Cerebellar cortex (tissue), 1 donor: ENCODE measurements at places on chromosomes 11 and 22.

GRCh38 chr11:2399488-2400068, 972 bp upstream of the TSSC4 start:
- peak; percentile 40 for DNase-seq

DNA sequence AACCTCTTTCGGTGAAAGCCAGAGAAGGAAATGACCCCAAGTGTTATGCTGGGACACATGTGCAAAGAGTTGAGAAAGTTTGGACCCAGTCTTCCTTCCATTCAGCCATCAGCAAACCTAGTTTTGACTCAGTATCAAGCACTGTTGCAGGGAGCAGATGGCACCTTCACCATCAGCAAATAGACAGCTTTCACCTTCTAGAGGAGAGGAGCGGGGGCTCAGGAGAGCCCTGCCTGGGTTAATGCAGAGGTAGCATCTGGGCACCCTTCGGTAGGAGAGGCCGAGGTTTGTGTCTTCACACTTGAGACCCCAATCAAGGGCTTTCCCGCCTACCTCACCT, 16.2 kb upstream of the MFRP start:
- DNase-seq, result peak; percentile 82

DNA sequence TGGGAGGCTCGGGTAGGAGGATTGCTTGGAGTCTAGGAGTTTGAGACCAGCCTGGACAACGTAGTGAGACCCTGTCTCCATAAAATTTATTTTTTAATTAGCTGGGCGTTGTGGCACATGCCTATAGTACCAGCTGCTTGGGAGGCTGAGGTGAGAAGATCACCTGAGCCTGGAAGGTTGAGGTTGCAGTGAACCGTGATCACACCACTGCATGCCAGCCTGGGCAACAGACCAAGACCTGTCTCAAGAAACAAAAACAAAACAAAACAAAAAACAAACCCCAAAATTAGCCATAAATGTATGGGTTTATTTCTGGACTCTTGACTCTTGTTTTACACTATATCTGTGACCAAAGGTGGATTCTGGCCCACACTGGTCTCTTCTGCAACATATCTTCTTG, 41.6 kb downstream of the EIF3F start:
- DNase-seq, result no peak

GRCh38 chr11:12179531-12179930, 69.1 kb downstream of the MICAL2 start:
- DNase-seq, result peak; percentile 27

- peak; percentile 17 for DNase-seq
Observed at GRCh38 chr11:77502346-77502905, 28.5 kb upstream of the PAK1 start.
